CD8-positive, alpha-beta memory T cell (primary cell): ENCODE measurements at places on chromosomes 7 and 10. TPM values are rescaled to one million over a fixed set of nuclear protein-coding genes. Genes with fewer than 3 reads are reported as not detected.

Gene GRK5
- 7.7 TPM for polyA plus RNA-seq

Gene PRR15
- polyA plus RNA-seq = not detected

Gene ALOX5
- polyA plus RNA-seq = 3.0 TPM

Gene GIMAP4
- polyA plus RNA-seq = 577 TPM

Gene MYH16
- not detected for polyA plus RNA-seq

Gene ADAMTS14
- 0.06 TPM for polyA plus RNA-seq

Gene SYT15B
- polyA plus RNA-seq = not detected

Gene ZNF804B
- polyA plus RNA-seq = not detected

Gene COX15
- 34.5 TPM for polyA plus RNA-seq

Gene INA
- polyA plus RNA-seq = not detected
